ENCODE measurements at places on chromosomes 12 and 14.
A peak's percentile ranks its signal among the peaks of the same experiment; 100 is the strongest.

DNA sequence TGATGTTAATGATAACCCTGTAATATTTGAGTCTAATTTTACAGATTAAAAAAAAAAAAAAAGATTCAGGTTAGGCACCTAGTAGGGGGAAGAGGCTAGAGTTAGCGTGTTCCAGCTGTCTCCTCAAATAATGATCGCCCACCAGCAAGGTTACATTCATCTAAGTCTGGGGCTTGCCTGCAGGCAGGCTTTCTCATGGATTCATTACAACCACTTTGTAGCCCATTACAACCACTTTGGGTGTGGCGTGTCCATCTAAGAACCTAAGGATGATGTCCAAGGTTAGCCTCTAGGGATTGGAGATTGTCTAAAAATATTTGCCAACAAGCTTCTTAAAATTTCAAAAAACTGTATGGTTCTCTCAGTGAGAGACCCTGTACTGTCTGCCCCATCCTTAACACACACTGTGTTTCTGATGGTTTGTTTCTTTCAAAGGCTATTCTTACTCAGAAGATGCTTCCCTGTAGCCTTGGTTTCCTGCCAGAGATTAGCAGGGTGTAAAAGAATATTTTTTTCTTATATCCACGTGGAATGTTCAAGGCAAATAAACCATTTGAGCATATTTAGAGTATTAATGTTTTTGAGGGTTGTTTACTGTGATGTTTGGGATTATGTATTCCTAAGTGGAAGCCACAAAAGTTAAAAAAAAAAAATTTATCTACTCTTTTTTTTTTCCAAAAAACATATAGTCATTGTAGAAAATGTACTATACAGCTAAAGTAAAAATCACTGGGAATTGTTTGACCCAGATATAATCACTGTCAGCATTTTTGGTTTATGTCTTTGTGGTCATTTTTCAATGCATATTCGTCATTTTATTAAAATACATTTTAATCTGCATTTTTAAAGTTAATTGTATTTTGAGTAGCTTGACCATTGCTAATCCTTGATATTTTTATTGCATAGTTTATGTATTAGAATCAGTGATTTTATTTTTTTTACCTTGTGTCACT is 1.7 kb downstream of the DYNC1H1 start:
- no peak for DNase-seq

DNA sequence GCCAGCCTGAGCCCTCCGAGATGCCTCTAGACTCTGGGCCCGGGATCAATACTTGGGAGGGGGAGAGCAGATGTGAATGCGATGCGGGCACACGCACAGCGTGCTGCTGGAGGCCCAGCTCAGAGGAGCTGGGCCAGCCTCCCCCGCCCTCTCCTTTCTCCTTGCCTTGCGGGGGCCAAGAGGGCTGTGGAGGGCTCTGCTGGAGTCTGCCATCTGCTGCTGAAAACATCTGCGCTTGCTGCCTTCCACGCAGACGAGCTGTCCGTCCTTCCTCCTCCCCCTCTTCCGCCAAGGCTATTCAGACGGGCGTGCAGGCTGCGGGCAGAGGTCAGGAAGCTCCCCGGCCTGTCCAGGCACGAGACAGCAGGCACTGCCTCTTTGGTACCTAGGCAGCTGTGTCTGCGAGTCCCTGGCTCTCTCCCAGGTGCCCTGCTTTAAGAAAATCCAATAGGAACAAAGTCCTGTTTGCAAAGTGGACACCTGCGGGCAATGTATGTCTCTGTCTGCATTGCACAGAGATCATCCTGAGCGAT is 75.2 kb downstream of the SPRING1 start:
- DNase-seq: peak; percentile 51

- no peak for DNase-seq
These were observed 19.8 kb downstream of the NR1H4 start for GRCh38 chr12:100493396-100494012.

- no peak for DNase-seq
These were observed 99.9 kb downstream of the NINJ2 start for GRCh38 chr12:563250-563781.

- no peak for DNase-seq
These were observed 278.2 kb upstream of the SFSWAP start for GRCh38 chr12:131432532-131433260.

DNA sequence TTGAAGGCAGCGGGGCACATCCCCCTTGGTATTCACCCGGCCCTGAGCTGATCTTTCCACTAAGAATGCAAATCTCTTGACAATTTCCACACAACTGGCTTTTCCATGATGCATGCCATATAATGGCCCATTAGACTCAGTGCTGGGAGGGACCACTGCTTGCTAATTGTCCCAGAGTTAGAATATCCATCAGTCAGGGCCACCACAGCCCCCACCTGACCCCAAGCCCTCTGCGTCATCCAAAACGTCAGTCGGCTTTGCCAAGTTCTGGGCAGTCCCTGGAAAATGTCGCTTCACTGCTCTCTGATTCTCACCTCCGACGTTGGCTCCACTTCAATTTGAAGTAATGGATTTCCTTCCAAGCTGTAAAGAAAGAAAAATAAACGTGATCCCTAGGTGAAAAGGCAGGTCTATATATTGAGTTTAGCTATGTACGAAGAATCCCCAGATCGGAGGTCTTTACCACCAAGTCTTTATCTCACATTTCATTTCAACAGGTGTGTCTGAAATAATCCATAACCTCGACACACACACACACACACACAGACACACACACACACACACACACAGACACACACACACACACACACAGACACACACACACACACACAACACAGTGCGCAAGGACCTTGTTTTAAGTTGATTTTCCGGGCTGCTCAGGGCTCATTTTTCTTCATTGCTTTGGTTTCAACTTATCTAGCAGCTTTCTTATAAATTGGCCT is 165.5 kb upstream of the NOS1 start:
- no peak for DNase-seq

DNA sequence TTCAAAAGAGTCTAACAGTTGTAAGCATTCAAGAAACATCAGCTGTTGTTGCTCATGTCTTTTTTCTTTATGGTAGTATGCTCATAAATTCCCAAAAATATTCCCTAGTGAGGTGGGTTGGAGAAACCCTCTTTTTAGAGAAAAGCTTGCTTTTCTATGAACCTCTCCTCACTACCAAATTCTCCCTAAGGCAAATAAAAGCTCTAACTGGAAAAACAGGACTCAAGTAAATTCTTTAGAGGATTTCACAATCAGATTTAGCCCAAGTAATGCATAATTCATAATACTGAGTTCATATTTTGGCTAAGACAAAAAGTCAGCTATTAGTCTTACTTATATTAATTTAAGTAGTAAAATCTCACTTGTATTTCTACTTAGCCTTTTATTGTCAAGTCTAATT is 59.1 kb downstream of the DIO2 start:
- no peak for DNase-seq

GRCh38 chr12:132858718-132859266 is 28.6 kb downstream of the CHFR start:
- no peak for DNase-seq

DNA sequence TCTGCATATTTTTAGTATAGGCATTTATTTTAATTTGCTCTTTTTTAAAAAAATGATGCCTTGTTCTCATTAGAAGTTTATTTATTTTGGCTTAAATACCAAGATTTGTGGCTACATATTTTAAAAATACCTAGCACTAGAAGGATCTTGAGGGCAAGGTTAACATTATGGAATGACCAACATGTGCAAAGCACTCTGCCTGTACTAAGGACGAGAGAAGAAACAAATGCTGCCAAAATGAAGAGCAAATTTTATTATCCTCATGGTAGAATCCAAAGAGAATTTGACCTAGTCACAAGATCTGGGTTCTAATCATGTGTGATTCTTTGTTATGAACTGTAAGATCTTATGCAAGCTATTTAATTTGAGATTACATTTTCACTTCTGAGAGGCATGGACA is 2.8 kb downstream of the CAND1 start:
- DNase-seq: no peak

GRCh38 chr14:43369710-43370564 is 1137.1 kb downstream of the FSCB start:
- DNase-seq: no peak

DNA sequence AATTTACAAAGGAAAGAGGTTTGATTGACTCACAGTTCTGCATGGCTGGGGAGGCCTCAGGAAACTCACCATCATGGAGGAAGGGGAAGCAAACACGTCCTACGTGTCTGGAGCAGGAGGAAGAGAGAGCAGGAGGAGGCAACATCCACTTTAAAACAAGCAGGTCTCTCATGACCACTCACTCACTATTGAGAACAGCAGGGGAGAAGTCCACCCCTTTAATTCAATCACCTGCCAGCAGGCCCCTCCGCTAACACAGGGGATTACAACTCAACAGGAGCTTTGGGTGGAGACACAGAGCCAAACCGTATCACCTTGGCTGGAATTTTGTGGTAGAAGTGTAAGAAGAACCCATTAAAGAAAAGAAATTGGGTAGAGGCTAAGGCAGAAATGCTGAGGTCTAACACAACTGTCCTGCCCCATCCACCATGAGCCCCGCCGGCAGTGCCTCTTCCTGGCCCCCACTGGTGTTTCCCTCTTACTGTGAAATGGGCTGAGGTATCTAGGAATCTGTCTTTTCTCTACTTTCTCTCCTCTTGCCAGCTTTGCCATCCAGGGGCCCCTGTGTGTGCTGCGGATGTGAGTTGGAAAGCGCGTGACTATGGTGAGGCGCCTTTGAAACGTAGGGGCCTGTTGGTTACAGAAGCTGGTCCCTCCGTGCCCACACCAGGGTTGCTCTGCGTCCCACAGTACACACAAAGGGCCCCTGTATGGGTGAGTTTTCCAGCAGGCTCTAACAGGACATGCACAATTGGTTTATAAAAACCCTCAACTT is 108.0 kb upstream of the TMEM132D start:
- DNase-seq: no peak

- DNase-seq: no peak
These were observed 328.6 kb downstream of the PCNX1 start for GRCh38 chr14:71235875-71236274.

- DNase-seq: no peak
These were observed 211.9 kb downstream of the TBX5 start for GRCh38 chr12:114194066-114194465.

DNA sequence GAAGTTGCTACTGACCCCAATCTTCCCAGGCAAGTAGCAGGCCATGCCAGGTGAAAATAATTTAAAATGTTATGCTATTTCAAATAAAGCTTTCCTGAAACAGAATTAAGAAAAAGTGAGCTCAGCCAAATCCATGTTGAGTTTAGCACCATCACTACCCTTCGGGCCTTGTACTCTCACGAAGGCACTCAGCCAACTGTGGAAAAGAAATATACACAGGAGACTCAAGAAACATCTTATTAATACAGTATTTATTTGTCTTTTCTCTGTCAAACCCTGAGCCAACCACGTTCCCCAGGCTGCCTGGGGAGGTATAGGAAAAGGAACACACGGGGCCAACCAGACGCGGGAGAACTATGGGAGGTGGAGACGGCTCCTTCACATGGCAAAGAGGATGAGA is 10.9 kb downstream of the ATP5MC2 start:
- DNase-seq: no peak

DNA sequence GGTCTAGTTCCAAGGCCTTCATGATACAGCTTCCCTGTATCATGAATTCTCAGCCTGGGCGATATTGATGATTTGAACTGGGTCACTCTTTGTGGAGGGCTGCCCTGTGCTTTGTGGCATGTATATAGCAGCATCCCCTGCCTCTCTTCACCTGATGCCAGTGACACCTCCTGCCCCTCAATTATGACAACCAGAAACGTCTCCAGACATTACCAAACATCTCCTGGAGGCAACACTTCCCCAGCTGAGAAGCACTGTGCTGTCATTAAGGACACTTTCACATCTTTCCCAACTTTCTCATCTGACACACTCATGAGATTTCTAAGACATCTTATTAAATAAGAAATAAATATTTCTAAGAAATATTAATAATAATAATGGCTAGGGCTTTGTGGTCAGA is 315.3 kb downstream of the BCL11B start:
- no peak for DNase-seq

DNA sequence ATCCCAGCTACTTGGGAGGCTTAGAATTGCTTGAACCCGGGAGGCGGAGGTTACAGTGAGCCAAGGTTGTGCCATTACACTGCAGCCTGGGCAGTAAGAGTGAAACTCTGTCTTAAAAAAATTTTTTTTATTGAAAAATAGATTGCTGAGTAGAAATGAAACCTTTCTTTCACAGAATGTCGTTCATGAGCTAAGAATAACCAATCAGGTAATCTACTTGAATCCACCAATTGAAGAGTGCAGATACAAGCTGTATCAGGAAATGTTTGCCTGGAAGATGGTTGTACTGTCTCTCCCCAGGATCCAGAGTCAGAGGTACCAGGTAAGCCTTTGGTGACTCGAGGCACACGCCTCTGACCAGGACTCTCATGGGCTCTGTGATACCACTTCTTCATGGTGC is 27.0 kb downstream of the DYNC1H1 start:
- DNase-seq: no peak

- no peak for DNase-seq
These were observed 95.5 kb upstream of the FAR2 start for GRCh38 chr12:29053567-29053966.

- no peak for DNase-seq
These were observed 144.2 kb upstream of the FRMD6 start for GRCh38 chr14:51507511-51507905.

Measured in left colon (tissue), 2 donors.